Small intestine (tissue), 16 donors: ENCODE measurements at places on chromosomes 6 and 20. TPM values are rescaled to one million over a fixed set of nuclear protein-coding genes. Genes with fewer than 3 reads are reported as not detected.
A peak's percentile ranks its signal among the peaks of the same experiment; 100 is the strongest.

GRCh38 chr6:95087394-95088097, 489.8 kb upstream of the MANEA start:
- DNase-seq: peak; percentile 2

- no peak for DNase-seq
Observed at GRCh38 chr6:56505512-56506260, 137.0 kb downstream of the DST start.

DNA sequence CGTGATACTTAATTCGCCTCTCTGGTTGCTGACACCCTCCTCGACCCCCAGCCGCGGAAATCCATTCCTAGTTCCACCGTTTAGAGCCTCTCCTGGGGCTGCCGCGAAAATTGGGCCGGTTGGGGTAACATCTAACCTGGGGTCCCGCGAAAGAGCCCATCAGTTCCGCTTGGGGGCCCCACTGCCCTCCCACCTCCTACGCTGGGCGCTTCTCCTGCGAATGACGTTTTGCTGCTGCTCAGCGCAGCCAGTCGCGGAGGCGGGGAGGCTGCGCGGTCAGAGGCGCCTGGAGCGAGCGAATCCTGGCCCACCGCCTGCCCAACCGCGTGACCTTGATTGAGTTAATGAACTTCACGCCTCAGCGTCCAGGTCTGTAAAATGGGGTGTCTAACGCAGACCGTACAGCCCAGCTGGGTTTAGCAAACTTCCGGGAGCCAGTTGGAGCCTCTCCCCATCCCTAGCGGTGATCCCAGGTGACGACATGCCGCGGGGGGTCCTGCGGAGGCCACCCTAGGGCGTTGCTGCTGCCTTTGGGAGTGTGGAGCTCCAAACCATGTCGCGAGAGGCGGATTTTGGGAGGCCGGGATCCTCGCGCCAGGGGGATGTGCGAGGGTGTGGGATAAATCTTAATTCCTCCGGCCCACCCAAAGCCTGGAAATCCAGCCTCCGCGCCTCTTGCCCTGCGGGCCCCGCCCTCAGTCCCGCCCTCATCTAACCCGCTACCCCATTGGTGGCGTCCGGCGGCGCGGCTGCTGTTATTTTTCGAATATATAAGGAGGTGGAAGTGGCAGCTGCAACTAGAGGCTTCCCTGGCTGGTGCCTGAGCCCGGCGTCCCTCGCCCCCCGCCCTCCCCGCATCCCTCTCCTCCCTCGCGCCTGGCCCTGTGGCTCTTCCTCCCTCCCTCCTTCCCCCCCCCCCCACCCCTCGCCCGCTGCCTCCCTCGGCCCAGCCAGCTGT, at the start of gene CDC25B:
TSS of gene CDC25B (plus strand) at position 800 of the 958 bp plus-strand sequence. CDS start 222 bp downstream, outside the sequence.
- peak; percentile 91 for DNase-seq

DNA sequence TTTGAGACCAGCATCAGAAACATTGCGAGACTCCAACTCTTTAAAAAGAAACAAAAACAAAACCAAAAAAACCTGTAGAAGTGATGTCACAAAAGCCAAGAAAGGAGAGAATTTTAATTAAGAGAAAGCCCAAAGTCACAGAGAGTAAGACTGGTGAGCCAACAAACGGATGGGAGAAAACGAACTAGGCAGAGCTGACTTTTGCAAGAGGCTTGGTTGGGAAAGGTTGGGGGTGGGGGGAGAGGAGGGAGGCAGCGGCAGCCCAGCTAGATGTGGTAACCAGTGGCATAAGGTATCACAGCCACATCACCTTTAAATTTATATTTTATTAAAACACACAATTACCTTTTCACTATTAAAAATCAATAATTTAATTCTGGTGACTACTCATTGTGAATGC, 23.5 kb downstream of the NOL7 start:
- DNase-seq: no peak

DNA sequence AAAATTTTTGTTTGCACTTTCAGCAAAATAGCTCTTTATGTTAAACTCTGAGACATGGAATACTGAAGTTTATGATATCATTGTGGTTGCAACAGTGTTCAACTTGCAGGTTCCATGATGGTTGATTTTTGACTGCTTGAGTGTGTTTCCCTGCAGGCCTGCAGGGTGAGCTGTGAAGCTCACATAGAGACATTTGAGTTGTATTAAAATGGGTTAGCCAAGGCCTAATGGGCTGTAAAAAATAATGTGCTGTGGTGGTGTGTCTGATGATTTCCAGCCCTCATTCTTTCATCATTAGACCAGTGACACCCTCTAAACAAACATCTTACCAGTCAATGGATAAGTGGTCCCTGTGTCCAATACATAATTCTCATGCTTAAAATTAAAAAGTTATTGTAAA, 321.4 kb downstream of the FARS2 start:
- no peak for DNase-seq

- DNase-seq: no peak
Observed at GRCh38 chr6:140480852-140481251, 1106.4 kb upstream of the CITED2 start.

The SEL1L2 gene
- not detected for polyA plus RNA-seq

The SRMS gene
- 0.18 TPM for polyA plus RNA-seq

The BNIP5 gene
- polyA plus RNA-seq: 9.2 TPM

The RNF182 gene
- not detected for polyA plus RNA-seq
